ENCODE measurements at places on chromosomes 5 and 9. TPM values are rescaled to one million over a fixed set of nuclear protein-coding genes. Genes with fewer than 3 reads are reported as not detected.

Gene TOR1B
- total RNA-seq: 26.4 TPM

Gene GPR151
- not detected for total RNA-seq

Gene CD72
- 6.6 TPM for total RNA-seq

Gene RALGPS1
- 30.3 TPM for total RNA-seq

Gene TSLP
- 2.0 TPM for total RNA-seq

Gene RNF180
- total RNA-seq: 24.4 TPM

Gene FOXD4L6
- 0.20 TPM for total RNA-seq

Gene FBP2
- not detected for total RNA-seq

DNA sequence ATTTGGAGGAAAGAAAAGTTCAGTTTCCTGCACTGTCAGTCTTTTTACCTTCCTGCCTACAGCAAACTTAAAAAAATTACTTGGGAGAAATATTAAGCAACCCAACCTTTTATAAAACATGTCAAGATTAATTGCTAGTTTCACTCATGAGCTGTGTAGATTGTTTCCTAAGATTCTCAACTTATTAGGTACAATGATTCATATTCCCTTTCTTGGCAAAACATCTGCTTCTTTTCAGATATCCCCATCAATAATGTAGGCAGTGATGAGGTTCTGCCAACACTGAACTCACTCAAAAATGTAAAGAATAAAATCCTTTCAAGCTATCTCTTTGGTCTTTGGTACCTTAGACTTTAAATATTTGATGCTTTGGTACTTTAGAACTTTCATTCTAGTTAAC, 56.0 kb downstream of the ISL1 start:
- no peaks in the 10 kb centered on the region for H3K36me3 ChIP-seq
- H3K4me3 ChIP-seq: no peak overlapping the region
- DNase-seq: no peak
- H3K27ac ChIP-seq: no peak overlapping the region

- H3K4me1 ChIP-seq: peaks cover 23% of the 10 kb centered on the region
- no peaks in the 10 kb centered on the region for H3K27me3 ChIP-seq
These were observed 128.4 kb downstream of the EPB41L4A start for GRCh38 chr5:112290691-112291090.

DNA sequence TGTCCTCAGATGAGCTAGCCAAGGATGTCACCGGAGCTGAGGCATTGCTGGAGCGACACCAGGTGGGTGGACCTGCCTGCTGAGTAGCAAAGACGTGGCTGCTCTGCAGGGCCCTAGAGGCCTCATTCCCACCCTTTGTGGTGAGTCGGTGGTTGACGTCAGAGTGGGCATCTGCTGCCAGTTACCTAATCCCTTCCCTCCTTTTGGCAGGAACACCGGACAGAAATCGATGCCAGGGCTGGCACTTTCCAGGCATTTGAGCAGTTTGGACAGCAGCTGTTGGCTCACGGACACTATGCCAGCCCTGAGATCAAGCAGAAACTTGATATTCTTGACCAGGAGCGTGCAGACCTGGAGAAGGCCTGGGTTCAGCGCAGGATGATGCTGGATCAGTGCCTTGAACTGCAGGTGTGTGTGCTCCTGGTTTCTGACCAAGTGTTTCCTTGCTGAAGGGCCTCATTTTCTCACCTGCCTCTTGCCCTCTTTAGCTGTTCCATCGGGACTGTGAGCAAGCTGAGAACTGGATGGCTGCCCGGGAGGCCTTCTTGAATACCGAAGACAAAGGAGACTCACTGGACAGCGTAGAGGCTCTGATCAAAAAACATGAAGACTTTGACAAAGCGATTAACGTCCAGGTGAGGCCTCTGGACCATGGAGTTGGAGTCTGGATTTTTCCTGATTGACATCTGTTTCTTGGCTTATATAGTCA, 48.9 kb downstream of the DYNC2I2 start:
- H3K36me3 ChIP-seq: peaks cover 76% of the 10 kb centered on the region
- no peak for DNase-seq
- H3K4me3 ChIP-seq: no peak overlapping the region
- peak overlapping the region; percentile 27 for H3K27ac ChIP-seq
- no peaks in the 10 kb centered on the region for H3K4me1 ChIP-seq

- peaks cover 6% of the 10 kb centered on the region for H3K4me1 ChIP-seq
- H3K36me3 ChIP-seq: no peaks in the 10 kb centered on the region
- H3K27me3 ChIP-seq: no peaks in the 10 kb centered on the region
- H3K4me3 ChIP-seq: no peak overlapping the region
- no peak overlapping the region for H3K27ac ChIP-seq
These were observed 99.8 kb downstream of the NNT start for GRCh38 chr5:43702815-43703214.

- H3K36me3 ChIP-seq: no peaks in the 10 kb centered on the region
- H3K27ac ChIP-seq: no peak overlapping the region
- H3K27me3 ChIP-seq: no peaks in the 10 kb centered on the region
These were observed 60.2 kb upstream of the HAPLN1 start for GRCh38 chr5:83780699-83781350.

DNA sequence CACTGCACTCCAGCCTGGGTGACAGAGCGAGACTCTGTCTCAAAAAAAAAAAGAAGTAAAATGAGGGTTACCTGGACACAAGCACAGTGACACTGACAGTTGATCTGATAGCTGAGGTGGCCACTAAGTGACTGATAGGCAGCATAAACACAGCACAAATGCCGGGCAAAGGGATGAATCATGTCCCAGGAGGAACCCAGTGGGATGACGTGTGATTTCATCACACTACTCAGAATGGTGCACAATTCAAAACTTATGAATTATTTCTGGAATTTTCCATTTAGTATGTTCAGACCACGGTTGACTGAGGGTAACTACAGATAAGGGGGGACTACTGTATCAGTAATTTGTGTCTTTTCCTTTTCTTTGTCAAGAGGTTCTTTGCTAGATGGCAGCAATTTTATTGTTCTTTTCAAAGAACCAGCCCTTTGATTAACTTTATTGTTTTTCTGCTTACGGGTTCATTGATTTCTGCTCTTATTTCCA, 34.3 kb upstream of the RNF130 start:
- no peaks in the 10 kb centered on the region for H3K36me3 ChIP-seq
- no peak overlapping the region for H3K27ac ChIP-seq
- H3K4me3 ChIP-seq: no peak overlapping the region
- no peak for DNase-seq
- no peaks in the 10 kb centered on the region for H3K4me1 ChIP-seq

GRCh38 chr5:176536132-176536901, 885 bp downstream of the RNF44 start:
- DNase-seq: peak; percentile 93
- H3K36me3 ChIP-seq: no peaks in the 10 kb centered on the region
- H3K4me3 ChIP-seq: peak overlapping the region; percentile 68
- peak overlapping the region; percentile 87 for H3K27ac ChIP-seq
- peaks cover 30% of the 10 kb centered on the region for H3K4me1 ChIP-seq

DNA sequence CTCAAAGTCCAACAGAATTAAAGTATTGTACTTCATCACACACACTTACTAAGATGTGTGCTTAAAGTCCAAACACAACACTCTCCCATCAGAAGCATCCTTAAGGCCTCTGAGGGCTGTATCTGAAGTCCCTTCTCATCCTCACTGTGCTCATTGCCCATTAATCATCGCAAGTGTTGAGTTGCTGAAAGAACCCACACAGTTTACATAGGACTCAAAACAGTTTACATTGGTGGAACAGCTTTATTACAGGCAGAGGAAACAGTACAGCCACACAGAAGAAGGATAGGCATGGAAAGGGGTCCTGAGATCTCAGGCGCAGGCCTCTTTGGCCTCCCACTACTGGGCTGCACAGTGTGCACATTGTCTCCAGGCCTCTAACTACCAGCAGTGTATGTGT, 113.4 kb downstream of the CMYA5 start:
- H3K4me1 ChIP-seq: peaks cover 1% of the 10 kb centered on the region
- DNase-seq: peak; percentile 29
- no peak overlapping the region for H3K27ac ChIP-seq

GRCh38 chr5:151819830-151820229, 48.1 kb downstream of the G3BP1 start:
- no peaks in the 10 kb centered on the region for H3K36me3 ChIP-seq
- H3K4me1 ChIP-seq: peaks cover 4% of the 10 kb centered on the region
- H3K27ac ChIP-seq: peak overlapping the region; percentile 6
- no peak for DNase-seq

DNA sequence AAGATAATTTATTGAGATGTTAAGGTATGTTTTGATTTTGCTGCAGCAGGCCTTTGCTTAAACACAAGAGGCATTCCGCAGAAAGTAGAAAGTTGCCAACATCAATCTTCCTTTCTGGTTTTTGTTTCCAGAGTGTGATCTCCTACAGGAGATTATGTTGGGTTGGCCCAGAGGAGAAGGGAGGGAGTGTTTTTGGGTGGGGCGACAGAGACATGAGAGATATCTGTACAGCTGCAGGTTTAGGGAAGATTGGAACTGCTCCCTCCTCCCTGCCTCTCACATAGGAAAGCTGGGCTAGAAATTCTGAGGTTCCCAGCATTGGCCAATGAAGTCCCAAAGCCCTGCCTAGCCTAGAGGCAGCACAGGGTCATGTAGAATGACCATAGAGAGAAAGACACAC, 211.0 kb downstream of the CEMIP2 start:
- no peak for DNase-seq
- H3K27me3 ChIP-seq: no peaks in the 10 kb centered on the region
- no peak overlapping the region for H3K27ac ChIP-seq
- no peaks in the 10 kb centered on the region for H3K36me3 ChIP-seq
